ENCODE measurements at places on chromosomes 13 and 19. TPM values are rescaled to one million over a fixed set of nuclear protein-coding genes. Genes with fewer than 3 reads are reported as not detected.

DNA sequence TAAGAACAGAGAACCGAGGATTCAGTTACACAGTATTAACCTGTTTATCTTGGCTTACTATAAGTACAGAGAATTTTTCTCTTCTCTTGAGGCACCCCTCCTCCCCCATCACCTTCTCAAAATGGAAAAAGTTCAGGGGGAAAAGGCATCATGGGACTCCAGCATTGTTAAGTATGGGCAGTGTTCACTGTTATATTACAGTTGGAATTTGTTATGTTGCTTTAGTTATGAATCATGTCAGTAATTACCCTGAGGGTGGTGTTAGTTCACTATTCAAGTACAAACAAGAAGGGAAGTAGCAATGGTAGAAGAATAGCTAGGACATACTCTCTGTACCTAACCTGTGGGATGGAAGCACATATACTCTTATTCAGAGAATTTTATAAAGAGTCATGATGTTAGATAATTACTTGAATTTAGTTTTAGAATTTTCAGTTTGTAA lies 12.0 kb downstream of the LPAR6 start:
- no peak for DNase-seq

Gene NDFIP2
- total RNA-seq: 30.9 TPM

Gene ZNF726
- total RNA-seq: 0.53 TPM

- DNase-seq: no peak
Measured at GRCh38 chr19:46726971-46727501, 10.1 kb upstream of the PRKD2 start.

DNA sequence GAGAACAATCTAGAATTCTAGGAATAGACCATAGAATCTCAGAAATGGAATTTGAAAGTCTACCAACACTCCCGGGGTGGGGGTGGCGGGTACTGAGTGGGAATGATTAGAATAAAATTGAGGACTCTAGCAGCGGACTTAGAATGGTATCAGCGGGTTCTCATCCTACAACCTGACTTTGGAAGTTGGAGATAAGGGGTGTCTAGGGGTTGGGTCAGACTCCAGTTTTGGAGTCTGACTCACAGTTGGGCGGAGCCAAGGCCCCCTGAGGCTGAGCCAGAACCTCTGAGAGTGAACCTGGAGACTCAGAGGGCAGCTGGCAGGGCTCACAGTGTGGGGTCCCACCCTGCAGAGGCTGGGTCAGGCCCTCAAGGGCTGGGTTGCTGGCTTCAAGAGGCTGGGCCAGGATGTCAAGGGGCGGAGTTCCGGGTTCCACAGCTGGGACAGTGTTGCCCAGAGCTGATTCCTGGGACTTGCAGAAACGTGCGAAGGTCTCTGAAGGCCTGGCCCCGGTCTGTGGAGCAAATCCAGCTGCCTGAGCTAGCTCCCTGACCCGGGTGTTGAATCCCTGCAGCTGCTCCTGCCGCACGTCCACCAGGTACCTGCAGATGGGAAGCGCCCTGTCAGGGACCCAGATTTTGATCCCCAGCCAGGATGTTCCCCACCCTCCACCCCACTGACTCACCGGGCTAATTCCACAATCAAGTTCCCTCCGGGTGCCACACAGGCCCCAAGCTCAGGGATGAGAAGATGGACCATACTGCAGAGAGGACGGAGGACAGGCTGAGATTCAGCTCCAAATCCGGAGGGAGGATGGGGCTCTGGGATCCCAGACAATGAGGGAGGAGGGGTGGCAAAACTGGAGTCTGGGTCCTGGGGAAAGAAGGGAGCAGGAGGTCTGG lies 1.6 kb upstream of the TNNI3 start:
- DNase-seq: peak; percentile 83

GRCh38 chr13:72255908-72256307 lies 388.9 kb upstream of the DACH1 start:
- DNase-seq: no peak

DNA sequence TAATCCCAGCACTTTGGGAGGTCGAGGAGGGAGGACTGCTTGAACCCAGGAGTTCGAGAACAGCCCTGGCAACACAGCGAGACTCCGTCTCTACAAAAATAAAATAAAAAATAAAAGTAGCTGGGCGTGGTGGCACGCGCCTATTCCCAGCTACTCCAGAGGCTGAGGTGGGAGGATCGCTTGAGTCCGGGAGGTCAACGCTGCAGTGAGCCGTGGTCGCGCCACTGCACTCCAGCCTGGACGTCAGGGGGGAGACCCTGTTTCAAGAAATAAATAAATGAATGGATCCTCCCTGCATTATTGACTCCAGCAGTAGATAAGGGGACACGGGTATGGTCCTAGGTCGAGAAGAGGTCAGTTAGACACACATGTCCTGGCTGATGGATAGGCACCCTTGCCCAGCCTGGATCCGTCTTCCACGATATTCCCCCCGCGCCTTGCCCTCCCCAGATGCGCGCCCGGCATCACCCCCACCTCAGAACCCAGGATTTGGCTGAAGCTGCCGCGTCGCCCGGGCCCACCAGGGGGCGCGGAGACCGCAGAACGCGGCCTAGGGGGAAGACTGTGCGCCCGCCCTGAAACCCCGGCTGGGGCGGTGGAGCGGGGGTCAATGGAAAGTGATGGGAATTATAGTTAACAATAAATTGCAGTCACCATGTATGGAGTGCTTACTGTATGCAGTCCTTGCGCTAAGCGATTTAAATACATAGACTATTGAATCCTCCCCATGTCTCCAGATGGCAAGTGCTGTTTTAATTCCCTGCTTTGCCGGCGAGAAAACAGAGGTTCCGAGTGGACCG lies 2.1 kb upstream of the HOOK2 start:
- peak; percentile 87 for DNase-seq

DNA sequence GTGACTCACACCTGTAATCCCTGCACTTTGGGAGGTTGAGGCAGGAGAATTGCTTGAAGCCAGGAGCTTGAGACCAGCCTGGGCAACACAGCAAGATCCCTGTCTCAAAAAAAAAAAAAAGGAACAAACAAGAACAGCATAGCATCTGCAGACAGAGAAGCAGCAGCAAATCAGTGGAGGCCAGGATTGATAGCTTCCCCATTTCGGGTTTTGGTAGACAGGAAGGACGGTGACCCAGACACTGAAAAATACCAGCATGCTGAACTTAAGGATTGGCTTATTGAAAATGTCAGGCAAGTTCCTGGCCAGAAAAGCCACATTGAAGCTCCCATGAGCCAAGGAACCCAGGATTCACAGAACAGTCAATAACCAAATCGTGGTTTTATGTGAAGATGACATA lies 3.0 kb downstream of the ZNF490 start:
- DNase-seq: no peak

DNA sequence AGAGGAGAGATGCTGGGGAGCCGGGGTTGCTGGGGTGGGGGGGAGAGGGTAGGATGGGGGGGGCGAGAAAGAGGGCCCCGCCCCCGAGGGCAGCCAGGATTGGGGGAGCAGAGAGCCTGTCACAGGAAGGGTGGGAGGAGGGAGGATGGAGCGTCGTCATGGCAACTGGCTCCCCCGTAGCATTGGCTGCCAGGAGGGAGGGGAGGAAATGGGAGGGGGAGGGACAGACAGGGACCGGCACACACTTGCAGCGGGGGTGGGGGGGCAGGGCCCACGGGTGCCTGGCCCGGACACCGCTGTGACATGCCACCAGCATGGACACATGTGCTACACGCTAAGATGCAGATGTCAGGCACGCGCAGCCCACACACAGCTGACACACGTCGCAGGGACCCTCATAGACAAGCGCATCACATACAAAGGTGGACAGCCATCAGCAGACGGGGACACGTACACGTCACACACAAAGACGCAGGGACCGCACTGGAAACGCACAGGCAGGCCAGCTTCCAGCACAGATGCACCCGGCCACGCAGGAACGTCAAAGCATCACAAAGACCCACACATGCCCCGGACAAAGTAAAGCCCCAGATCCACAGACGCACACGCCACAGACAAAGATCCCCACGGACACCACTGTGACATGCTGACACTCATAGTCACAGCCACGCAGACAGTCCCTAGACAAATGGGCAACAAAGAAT lies at the start of gene LMTK3:
LMTK3 (minus strand) TSS at position 36 of the 704 bp plus-strand sequence. CDS start 259 bp downstream, outside the sequence.
- no peak for DNase-seq

DNA sequence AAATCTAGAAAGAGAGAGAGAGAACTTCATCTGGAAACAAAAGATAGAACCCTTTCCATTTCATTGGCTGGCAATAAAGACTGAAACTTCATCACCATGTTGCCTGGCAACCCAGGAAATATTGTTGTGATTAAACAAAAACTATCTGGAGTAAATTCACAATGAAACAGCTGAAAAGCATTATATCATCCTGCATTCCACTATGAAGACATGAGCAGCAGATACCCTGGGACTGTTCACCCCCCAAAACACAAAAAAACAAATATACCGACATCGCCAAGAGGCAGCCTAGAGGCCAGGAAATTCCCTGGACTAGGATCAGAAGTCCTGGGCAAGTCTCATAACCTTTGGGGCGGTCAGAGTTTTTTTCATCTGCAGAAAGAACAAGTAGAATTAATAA lies 158.3 kb downstream of the FOXO1 start:
- DNase-seq: no peak

DNA sequence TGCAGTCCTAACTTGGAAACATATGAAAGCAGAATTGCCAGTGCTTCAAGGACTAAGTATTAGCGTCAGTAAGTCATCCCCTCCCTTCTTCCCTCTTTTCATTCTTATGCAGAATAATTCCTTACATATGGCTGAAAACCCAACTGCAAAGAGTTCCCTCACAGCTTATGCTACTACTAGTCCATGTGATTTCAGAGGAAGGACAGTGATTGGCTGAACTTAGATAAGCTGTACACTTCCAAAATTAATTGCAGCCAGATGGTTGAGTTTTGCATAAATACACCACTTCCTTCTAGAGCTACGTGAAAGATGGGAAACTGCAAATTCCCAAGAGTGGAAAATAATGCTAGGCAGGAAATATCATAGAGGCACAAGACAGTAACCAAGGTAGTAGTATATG lies 730.4 kb downstream of the OLFM4 start:
- no peak for DNase-seq

DNA sequence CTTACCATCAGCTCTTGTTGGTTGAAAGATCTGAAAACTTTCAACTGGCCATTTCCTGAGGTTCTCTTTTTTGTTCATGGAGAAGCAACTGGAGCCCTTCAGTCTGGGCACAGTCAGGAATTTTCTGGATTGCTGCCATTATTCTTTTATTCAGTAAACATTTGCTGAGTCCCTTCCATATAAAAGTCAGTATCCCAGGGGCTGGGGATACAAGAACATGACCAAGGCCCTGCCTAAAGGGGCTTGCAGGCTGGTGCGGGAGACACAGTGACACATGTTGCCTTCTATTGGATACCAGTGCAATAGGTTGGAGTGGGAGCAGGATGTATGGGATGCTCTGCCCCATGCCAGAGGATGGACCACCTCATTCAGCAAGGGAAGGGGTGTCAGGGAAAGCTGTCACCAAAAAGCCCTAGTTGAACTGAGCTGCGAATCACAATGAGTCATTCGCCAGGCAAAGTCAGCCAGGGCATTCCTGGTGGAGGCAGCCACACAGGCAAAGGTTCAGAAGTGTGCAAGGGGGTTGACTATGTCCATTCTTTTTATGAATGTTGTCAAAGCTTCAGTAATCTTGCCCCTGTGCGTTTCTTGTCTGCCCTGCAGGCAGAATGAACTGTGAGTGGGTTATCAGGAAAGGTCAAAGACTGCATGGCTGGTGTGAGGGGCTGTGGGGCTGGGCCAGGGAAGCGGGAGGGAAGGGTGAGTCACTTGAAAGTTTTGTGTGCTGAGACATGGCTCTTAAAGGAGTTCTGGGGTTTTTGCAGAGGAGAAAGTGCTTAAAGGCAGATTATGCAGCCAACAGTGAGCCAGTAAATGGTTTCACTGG lies 395.9 kb downstream of the KCNRG start:
- DNase-seq: peak; percentile 33

GRCh38 chr13:102580552-102581169 lies 16.1 kb upstream of the TPP2 start:
- no peak for DNase-seq
